NCI-H1417 treated with DMSO at 0.1 percent for 48 hours (cell line): ENCODE measurements at places on chromosomes 3 and 15.
A peak's percentile ranks its signal among the peaks of the same experiment; 100 is the strongest.

DNA sequence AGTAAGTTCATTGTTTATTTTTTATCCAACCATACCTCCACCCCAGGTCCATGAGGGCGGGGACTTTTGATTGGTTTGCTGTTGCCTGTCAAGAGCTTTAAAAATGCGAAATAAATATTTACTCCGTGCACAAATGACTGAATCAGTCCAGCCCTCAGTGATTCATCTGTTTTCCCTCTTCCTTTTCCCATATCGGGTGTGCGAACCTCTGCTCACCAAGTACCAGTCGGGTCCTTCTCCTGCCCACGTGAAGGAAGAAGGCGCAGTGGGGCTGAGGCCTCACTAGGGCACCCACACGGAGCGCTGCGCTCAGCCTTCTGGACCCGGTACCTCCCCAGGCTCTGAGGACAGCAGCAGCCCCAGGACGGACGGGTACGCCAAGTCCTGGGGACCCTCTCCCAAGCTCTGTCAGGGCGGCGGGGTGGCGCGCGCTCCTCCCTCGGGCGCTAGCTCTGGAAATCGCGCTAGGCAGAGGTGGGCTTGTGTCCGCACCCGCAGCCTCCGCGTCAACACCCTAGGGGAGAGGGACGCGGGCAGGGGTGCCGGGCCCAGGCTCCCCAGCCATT lies 70.5 kb upstream of the EPHB3 start:
- peak; percentile 28 for DNase-seq

DNA sequence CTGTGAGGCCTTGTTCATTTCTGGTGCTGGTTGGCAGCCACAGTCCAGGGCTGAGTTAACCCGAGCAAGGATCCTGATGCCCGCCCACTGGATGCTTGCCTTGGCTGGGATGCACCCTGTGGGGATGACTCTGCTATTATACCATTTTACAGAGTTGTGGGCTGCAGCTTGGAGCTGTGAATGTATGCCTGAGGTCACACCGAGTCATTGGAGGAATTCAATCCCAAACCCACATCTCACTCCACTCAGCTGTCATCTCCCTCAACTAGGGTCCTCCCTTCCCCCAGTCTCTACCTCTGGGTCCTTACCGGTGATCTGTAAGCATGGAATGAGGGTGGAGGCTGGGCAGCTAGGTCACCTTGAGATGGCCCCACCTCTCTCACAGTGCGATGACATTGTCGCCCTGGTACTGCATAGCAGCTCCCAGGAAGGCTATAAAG lies 22.1 kb downstream of the MAPKAPK3 start:
- DNase-seq: no peak

DNA sequence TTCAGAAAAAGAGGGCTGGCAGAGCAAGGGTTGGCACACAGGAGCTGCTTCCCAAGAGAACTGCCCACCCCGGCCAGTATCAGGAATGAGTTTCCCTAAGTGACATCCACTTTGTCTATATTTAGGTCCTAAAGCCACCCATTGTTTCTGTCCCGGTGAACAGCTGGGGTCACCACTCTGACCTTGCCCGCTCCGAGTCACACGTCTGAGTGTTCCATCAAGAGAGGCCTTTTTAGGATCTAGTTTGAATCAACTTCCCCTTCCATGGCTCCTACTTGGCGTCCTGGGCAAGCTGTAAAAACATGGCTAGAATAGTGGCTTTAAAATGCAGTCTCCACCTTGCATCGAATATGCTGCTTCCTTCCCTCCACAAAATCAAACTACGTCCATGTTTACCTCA lies 109.6 kb upstream of the ARHGEF3 start:
- no peak for DNase-seq

DNA sequence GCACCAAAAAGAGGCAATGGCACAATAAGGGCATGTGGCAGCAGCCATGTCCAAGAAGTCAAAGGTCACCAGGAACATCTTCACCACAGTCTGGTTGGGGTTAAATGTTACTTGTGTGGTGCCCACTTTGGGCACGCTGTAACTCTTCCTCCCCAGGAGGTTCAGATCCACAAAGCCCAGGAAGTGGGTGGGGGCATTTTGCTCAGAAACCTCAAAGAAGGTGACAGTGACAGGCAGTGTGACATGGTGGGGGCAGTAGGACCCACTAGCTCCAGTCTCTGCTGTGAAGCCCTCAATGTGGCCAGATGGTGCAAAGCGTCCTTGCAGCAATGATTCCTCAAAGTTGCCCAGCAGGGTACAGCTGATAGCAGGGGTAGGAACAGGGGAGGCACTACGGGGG lies 5.8 kb downstream of the ZNF80 start:
- DNase-seq: no peak

DNA sequence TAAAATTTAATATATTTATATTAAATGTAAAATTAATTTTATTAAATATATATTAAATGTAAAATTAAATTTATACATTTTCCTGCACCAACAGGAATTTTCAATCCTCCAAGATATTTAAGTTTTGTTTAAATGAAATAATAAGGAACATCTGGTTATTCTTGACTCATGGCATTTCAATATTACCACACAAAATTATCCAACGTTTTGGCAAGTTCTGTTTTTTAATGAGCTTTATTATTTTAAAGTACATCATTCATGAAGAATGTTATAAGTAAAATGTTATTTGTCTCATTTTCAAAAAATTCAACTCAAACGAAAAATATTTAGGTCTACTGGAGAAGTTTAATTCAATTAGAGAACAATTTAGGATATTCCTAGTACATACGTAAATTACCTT lies 811.4 kb downstream of the NAALADL2 start:
- no peak for DNase-seq

DNA sequence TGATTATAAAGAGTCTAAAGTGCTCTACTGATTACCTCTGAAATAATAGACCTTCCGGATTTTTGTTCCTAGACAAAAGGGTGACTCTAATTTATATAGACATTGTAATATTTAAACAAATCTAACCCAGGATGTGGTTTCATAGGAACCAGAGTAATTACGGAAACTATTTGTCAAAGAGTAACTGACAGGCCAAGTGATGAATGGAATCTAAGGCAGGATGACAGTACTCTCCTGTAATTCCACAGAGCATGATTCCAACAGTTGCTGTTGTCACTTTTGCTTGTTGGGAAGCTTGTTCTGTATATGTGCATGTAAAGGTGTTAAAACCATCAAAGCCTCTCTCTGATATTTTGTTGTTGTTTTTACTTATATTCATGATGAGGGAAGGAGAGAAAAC lies 1141.0 kb downstream of the IGSF11 start:
- DNase-seq: peak; percentile 81

DNA sequence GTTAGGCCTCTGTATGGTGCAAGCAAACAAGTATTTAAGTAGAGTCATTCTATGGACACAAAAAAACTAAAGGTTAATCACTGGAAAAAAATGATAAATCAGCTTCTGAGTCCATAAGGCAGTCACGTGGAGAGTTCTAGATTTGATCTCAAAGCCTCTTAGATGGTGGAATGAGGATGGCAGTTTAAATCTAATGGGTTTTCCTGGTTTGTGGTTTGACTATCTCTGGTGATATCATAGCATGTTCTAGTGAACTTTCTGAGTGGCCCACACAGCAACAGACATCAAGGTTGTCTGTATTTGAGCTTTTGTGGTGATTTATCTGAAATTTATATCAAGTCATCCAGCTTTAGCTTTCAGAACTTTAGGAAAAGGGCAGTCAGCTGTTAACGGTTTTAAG lies 52.4 kb downstream of the ILDR1 start:
- DNase-seq: no peak

GRCh38 chr3:48991851-48992545 lies 2.0 kb downstream of the P4HTM start:
- no peak for DNase-seq

- DNase-seq: no peak
Observed at GRCh38 chr3:124845406-124845805, 41.8 kb downstream of the ITGB5 start.

- DNase-seq: no peak
Observed at GRCh38 chr15:92244703-92245102, 149.0 kb upstream of the ST8SIA2 start.

DNA sequence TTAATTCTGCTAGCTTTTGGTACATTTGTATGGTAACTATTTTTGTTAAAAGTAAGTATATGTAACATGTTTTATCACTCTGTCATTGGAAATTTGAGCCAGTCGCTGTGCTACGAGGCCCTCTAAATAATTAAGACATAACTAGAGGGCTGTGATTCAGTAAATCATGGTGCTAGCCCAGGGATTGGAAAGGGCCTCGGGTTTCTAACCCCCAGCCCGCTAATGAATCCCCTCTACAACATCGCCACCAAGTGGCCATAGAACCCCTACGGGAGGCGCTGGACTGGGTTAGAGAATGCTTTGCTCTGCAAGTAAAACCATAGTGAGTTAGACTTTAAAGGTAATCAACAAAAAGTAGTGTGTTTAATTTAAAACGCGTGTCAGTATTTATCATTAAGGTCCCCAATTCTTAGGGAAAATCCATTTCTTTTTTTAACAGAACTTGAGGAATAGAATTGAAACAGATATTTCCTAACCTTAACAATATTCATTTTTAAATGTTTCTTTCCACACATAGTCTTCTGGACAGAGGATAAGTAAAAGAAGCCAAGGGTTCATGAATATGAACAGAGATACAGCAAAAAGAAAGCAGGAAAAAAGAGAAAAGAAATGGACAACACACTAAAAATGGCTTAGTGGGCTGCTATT lies 744.7 kb downstream of the EPHA3 start:
- no peak for DNase-seq

GRCh38 chr3:128971421-128972100 lies 22.3 kb downstream of the CFAP92 start:
- DNase-seq: no peak

DNA sequence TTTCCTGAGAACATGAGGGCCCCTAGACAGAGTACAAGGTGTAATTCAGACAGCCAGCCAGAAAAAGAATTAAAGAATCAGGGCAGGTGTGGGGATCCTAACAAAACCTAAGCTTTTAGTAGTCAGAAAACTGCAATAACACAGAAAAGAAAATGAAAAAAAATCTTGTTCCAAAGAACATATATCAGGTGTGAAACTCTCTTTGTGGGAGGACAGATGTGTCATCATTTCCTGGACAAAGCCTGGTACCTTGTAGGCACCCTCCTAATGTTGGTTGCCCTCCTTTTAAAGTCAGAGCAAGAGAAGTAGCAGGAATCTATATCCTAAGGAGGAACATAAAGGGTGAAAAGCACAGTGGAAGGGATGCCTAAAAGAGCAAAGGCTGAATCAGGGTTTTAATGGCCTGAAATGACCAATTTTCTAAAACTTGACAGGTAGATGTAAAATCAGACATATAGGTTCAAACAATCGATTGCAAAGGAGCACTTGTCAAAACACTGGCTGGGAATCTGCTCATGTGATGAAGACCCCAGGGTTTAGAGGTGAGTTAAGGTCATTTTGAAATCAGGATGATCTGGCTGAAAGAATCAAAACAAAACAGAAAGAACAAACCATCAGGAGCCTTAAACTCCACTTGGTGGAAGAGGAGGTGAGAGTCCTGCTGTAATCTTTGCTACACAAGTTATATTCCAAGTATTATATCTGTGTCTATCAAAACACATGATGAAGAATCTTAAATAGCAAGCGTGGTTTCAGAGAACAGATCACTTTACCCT lies 54.9 kb downstream of the TGFBR2 start:
- DNase-seq: no peak

DNA sequence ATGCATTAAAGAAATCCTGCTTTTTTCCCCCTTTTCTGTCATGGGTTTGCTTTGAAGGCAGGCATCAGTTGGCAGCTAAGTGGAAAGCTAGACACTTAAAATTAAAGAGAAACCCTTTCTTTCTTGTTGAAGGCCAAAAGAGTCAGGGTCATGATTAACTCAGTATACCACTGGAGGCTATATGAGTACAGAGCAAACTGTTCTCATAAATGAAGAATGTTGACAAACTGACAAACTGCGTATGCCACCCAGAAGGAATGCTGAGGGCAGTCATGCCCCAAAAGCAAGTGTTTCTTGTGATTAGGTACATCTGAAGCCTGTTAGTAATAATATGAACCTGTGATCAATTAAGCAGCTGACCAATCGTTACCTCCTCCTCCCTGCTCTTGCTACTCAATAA lies 43.6 kb upstream of the COL6A6 start:
- DNase-seq: no peak

DNA sequence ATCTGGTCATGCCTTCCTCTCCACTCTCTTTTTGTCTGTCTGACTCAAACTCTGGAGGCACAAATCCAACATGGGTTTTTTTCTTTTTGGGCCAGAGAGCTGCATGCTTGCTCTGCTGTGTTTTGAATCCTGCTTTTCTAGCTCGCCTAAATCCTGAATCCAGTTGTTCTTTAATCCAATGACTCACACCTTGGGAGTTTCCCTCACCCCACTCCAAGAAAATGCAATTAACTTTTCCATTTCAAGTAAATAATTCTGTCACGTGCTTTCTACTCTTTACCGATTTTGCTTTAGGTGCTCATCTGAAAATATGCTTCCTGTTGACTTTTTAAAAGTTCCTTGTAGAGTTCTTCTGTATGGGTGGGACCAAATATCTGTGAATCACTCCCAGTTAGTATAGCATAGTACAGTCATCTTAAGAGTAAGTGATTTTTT lies 47.6 kb downstream of the SLMAP start:
- DNase-seq: no peak

DNA sequence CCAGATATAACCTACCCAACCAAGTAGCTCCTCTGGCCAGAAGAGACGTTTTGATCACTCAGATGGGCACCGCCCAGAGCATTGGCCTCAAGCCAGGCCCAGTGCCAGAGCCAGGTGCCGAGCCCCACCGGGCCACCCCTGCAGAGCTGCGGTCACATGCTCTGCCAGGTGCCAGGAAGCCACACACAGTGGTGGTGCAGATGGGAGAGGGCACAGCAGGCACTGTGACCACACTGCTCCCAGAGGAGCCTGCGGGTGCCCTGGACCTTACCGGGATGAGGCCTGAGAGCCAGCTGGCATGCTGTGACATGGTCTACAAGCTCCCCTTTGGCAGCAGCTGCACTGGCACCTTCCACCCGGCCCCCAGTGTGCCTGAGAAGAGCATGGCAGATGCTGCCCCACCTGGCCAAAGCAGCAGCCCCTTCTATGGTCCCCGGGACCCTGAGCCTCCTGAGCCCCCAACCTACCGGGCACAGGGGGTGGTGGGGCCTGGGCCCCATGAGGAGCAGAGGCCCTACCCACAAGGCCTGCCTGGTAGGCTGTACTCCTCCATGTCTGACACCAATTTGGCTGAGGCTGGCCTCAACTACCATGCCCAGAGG lies 19.1 kb upstream of the APEH start:
- no peak for DNase-seq

DNA sequence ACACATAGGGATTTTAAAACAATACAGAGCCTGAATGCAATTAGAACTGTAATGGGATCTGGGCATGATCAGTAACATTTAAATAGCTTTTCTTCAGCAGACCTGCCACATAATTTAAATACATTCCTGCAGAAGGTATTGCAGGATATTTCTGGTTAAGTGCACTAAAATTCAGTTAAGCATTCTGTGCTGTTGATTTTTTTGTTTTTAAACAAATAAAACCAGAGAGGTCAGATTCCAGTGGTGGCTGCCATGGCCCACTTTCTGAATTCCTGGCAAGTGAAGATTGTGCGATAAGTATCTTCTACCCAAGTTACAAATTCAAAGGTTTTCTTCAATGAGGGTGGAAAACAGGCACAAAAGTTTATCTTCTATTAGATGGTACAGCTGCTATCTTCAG lies 98.7 kb downstream of the RAP2B start:
- no peak for DNase-seq

- no peak for DNase-seq
Observed at GRCh38 chr15:39034816-39035215, 470.2 kb upstream of the RASGRP1 start.
